Fibroblast of skin of left biceps (primary cell): ENCODE measurements at places on chromosomes 13 and 19.
A peak's percentile ranks its signal among the peaks of the same experiment; 100 is the strongest.

DNA sequence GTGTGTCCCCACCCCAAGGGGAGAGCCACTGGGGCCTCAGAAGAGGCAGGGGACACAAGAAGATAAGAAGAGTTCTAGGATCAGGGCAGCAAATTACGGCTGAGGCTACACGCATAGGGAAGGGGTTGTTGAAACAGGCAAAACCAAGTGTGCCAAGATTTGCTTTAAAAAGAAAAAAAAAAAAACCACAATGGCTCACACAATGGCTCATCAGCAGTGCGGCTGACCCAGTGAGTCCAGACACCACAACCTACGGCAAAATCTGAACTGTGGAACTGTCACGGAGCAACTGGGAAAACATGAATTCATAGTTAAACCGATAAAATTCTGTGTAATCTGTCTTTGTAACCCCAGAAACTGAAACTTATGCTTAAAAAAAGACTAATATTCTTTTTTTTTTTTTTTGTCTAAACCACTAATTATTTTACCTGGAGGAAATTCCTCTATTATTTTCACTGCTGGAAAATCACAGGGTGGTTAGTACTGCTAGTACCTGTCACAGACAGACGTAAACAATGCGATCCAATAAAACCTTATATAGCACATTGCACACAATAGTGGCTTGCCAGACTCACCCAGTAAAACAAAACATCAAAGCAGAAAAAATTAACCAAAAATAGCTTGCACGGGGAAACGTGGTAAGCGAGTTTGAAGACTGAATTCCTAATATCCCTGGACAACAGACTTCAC lies 325.4 kb upstream of the TSHZ3 start:
- peak; percentile 8 for DNase-seq

DNA sequence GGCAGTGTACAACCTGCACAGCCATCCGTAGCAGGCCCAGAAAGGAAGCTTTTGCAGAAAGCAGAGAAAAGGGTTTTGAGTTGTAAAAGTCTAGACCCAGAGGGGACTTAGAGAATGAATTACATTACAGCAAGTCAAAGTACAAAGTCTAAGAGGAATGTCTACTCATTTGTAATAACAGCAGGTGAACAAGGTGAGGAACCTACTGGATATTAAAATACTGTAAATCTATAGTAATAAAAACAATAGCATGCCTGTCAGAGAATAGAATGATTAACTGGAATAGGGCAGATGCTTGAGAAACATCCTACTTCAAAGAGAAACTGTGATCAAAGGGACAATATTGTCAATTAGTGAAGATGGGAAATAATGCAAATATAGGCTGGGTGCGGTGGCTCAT lies 18.3 kb upstream of the ZNF414 start:
- no peak for DNase-seq

GRCh38 chr13:50611117-50611781 lies 232.2 kb downstream of the DLEU7 start:
- no peak for DNase-seq

DNA sequence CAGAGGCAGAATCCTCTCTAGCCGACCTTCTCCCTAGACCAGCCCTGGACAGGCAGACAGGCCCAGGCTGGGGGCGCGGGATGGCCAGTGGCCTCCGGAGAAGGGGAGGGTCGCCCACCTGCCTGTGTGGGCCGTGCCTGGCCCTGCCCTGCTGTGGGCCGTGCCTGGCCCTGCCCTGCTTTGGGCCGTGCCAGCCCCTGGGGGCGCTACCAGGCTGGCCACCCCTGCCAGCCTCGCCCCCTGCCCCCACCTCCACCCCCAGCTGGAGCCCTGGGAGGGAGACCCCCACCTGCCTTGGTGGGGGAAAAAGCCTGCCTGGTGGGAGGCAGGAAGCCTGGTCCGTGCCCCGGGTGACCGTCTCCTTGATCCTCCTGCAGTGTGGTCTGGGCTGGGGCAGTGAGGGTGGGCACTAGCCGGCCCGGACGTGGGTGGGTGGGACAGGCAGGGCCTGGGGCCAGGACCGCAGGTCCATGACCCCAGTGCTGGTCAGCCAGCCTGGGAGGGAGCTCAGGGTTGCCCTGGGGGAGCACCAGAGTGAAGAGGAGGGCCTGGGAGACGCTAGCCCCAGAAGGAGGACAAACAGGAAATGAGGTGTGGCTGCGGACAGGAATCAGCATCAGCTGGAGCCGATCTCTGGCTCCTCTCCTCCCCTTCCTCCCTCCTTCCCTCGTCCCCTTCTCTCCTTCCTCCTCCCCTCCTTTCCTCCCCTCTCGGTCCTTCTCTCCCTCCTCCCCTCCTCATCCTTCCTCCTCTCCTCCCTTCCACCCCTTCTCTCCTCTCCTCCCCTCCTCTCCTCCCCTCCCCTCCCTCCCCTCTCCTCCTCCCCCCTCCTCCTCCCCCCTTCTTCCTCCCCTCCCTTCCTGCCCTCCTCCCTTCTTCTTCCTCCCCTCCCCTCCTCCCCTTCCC lies 5.1 kb upstream of the MKNK2 start:
- no peak for DNase-seq

- DNase-seq = no peak
These were observed 162.7 kb downstream of the TBC1D4 start for GRCh38 chr13:75319254-75319653.

DNA sequence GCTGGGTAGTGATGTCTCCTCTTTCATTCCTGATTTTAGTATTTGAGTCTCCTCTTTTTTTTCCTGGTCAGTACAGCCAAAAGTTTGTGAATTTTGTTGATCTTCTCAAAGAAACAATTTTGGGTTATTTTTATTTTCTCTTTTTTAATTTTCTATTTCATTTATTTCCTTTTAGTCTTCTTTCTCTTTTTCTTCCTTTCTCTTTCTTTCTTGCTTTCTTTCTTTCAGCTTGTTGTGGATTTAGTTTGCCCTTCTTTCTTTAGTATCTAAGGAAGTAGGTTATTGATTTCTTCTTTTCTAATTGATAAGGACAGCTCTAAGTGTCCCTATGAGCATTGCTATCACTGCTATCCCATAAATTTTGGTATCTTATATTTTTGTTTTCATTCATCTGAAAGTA lies 13.8 kb downstream of the IPO5 start:
- no peak for DNase-seq

- no peak for DNase-seq
These were observed 61.4 kb downstream of the ERCC5 start for GRCh38 chr13:102907016-102907756.

DNA sequence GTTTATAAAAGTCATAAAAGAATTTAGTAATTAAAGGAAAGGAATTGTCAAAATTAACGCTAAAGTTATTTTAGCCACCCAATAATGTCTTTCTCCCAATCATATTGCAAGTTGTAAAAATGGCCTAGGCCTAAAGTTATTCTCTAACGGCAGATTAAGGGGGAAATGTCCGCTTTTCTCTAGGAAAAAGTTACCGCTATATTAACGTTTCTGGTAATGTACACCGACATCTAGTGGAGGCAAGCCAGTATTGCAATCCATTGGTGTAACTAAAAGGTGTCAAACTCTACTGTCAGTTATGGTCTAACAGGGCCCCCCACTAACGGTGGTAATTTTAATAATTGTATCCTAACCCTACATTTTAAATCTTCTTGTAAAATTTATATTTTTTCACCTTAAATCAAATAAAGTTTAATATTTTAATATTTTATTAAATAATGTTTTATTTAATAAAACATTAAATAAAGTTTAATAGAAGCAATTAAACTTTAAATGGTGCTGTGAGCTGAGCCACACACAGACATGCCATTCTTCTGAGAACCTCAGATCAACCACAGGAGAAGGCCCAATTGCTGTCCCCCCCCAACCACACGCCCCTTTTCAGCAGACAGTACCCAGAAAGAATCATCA lies 35.9 kb upstream of the ZSCAN5A start:
- DNase-seq = peak; percentile 7

- DNase-seq = no peak
These were observed 629 bp downstream of the PEPD start for GRCh38 chr19:33520844-33521479.
